ENCODE measurements at places on chromosomes 16 and 17.
A peak's percentile ranks its signal among the peaks of the same experiment; 100 is the strongest.

- no peak for DNase-seq
Measured at GRCh38 chr17:7739746-7740145, 22.2 kb downstream of the DNAH2 start.

DNA sequence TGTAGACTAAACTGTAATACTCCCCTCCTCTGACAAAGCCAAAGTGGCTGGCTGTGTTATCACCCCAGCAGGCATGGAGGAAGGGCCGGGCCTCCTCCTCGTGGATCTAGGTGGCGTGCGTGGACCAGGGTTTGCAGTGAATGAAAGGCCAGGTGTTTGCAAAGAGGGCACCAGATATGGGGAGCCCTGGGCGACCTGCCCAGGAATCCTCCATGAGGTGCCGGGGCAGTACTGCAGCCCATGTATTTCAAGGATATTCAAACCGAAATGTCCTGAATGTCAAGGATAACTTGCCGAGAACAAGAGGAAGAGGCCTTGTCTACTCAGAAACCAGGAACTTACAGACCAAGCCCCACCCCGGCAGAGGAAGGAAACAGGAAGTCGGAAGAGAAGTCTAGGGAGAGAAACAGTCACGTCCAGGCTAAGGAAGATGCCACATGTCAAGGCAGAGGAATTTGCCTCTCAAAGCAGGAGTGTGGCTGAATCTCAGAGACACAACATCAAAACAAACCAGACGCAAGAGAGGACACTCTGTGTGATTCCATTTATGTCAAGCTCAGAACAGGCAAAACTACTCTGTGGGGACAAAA is 13.7 kb upstream of the OSGIN1 start:
- DNase-seq = peak; percentile 5

DNA sequence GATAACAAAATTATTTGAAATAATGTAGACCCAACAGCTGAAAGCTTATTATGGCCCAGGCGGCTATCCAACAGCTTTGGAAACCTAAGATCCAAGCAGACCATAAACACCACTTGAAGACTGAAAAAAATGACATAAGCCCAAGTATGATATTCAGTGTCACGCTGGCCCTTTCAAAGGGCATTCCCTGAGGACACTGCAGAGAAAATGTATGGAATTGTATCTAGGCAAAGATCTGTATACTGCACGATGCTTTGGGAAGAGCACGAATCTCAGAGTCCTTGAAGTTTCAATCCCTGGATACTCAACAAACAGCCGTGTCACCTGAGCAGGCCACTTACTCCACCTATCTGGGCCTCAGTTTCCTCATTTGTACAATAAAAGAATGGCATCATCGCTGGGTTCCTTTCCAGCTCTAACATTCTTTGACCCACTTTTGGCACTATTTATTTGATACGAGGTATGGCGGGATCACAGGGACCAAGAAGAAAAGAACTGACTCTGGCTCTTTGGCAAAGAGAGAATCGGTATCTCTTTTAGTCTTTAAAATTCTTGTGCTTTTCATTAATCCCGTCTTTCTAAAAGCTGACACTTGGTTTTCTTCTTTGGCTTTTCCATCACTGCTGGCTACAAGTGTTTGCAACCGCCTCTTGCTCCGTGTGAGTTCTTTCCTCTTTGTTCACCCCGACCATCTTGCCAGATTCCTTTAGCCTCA is 1.2 kb downstream of the STAT5B start:
- DNase-seq = no peak

DNA sequence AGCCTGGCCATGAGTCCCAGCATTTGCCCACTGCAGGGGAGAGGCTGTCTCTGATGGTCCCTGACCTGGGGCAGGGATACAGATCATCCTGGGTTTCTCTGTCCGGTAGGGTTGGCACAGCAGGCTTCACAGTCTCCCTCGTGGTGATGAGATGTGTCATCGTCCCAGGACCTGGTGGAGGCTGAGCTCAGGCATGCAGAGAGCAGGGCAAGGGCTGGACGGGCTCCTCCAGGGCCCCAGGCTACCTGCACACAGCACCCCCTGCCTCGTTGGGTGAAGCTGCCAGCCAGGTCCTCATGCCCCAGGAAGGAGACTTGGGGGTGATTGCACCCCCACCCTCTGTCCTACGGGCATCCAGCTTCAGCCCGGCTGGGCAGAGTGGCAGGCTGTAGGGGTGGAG is 155.8 kb upstream of the GSE1 start:
- DNase-seq = no peak

GRCh38 chr17:45971698-45972141 is 27.3 kb upstream of the STH start:
- DNase-seq = no peak

DNA sequence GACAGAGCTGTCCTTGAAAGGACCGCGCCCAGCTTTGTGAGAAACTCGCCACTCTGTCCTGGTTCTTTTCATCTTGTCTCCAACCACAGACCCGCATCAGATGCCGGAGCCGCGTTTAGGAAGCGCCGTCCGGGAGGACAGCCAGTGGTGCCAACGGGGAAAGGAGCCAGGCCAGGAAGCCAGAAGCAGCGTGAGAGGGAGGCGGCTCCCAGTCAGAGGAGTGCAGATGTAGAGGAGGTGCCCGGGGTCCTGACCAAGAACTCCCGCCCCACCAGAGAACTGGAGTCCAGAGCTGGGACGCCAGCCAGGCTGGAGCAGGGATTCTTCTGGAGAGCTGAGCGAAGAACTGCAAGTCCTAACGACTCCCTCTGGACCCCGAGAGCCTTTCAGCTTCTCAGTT is 49.3 kb upstream of the TNRC6C start:
- DNase-seq = no peak

DNA sequence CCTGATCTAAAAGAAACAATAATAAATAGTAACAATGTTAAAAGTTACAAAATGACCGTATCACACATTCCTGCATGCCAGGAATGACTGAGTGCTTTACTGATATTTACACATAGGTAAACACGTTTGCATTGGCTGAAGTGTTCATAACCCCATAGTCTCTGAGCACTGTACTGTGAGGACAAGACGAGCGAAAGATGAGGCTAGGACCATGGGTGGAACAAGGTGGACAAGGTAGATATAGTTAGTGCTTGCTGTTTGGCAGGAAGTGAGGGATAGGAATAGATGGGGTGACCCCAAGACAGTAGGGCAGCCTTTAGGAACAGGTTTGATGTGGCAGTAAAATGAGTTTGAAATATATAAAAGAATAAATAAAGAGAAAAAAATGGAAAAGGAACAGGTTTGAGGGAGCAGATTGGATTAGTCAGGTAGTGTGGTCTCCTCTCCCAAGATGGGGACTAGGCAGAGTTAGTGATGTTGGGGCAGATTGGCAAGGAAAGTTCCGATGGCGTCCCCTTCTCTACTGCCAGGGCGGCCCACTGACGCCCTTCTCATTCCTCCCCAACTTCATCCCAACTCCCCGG is 452 bp upstream of the E2F4 start:
- no peak for DNase-seq

- no peak for DNase-seq
Measured at GRCh38 chr16:68636818-68637217, 8.3 kb upstream of the CDH3 start.

DNA sequence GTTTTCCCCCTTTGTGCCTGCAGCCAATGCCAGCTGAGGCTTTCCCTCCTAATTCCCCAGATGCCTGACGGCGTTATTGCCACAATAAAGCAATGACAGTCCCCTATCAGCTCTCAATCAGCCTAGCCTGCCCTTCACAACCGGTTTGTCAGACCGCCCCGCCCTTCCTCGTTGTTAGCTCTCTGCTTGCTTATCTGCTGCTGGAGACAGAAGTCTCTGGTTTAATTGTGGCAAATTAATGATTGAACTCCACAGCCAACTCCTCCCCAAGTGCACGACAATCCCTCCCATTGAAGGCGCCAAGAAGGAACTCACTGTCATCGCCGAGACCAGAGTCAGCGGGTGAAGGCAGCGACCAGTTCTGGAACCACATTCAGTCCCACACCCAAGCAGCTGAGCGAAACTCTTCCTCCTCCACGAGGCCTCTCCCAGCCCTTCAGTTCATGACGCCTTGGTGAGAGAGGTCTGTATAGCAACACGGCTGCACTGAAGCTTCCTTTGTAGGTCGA is 474.4 kb downstream of the SLC39A11 start:
- no peak for DNase-seq

- DNase-seq = no peak
Measured at GRCh38 chr17:20266806-20267458, 200.4 kb downstream of the LGALS9B start.

- DNase-seq = no peak
Measured at GRCh38 chr17:77770331-77771105, 188.0 kb upstream of the TNRC6C start.

- DNase-seq = no peak
Measured at GRCh38 chr17:12853921-12854320, 64.6 kb downstream of the ARHGAP44 start.

DNA sequence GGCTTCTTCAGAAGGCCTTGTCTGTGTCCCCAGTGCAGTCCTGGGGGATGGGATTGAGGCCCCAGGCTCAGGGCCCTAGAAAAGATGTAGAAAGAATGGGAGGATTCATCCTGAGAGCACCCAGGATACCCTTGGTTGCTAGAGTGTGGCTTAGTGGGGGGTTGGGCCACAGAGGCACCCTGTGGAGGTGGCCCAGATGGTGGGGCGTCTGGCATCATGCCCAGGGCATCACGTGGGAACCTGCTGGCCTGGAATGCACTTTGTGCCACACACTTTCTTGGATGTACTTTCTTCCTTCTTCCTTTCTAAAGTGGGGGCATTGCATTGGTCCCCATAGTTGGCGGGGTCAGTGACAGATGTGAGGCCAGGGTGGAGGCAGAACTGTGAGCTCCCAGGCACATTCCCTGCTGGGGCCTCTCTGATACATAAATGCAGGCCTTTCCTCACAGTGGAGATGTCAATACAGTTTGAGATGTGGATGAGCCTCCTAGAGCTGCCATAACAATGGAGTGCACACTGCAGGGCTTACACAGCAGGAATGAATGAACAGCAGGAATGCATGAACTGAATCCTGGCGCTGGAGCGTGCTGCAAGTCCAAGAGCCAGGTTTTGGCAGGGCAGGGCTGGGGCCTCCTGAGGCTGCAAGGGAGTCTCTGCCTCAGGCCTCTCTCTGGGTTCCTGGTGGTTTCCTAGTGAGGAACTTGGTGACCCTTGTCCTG is 43.3 kb downstream of the MGAT5B start:
- no peak for DNase-seq

DNA sequence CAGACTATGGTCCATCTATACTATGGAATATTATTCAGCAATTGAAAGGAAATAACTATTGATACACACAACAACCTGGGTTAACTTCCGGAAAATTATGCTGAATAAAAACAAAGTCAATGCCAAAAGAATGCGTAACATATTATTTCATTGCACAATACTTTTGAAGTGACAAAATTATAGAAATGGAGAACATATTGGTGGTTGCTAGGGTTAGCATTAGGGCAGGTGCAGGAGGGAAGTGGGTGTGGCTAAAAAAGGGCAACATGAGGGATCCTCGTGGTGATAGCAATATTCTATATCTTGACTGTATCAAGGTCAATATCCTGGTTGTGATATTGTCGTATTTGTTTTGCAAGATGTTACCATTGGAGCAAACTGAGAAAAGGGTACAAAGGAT is 34.9 kb downstream of the PIK3R5 start:
- DNase-seq = no peak

- DNase-seq = no peak
Measured at GRCh38 chr17:47894498-47895346, 1.3 kb upstream of the SP2 start.

- DNase-seq = no peak
Measured at GRCh38 chr16:73042807-73043206, 5.1 kb downstream of the ZFHX3 start.

GRCh38 chr16:74748616-74749026 is 26.0 kb downstream of the FA2H start:
- no peak for DNase-seq

DNA sequence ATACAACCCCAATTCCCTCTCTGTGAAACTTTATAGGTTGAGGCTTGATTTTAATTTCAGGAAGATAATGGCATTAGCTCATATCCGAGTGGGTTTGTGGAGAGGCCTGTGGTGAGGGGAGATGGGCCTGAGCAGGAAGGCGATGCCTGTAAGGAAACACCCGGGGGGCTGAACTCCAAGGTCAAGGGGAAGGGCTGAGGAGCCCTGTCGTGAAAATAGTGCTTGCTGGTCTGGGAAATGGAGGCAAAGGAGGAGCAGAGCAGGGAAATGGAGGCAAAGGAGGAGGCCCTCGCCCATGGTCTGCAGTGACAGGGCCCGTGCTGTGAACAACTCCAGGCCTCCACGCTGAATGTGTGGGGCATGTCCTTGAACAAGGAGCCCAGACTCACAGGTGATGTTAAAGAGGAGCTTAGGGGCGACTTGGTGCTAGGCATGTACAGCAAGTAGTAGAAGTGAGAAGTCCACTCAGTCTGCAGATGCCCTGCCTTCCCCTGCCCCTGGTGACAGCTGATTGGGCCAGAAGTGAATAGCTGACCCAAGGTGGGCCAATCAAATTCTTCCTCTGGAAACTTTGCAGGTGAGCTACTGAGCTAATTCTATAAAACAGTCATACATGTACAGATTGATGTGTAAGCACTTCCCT is 38.1 kb downstream of the MRPS23 start:
- no peak for DNase-seq

DNA sequence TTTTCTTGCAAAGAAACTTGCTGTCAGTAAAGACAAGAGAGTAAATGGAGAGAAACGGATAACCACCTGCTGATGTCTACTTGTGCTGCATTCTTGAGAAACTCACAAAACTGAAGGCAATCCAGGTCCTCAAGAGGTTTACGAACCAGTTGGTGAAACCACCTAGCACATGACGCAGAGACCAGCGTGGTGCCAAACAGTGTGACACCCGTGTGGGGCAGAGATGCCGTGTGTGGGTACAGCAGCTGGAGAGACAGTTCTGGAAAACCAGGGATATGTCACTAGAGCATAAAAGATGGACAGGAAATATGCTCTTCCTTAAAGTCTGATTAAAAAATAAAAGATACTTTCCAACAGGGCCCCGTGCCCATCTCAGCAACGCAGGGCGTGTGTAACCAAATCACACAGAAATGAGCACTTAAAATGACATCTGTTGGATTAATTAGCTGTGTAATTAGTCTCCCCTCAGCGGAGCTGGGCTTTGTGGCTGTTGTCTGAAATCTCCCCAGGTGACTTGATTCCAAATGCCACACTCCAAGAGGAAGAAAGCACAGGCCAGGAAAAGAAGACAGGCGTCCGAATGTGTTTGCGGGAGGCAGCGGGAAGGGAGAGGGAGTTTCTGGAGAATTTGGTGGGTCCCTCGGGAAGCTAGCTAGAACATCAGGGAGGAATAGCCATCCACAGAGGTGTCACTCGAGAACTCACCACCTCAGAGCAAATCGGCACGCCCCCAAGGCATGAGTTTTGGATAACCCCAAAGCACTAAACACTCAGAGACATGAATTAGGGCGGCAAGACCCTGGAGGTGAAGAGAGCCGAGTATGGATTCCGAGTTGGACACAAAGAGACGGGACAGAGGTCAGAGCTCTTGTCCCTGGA is 109.8 kb downstream of the ZFHX3 start:
- DNase-seq = no peak

- no peak for DNase-seq
Measured at GRCh38 chr17:56710986-56711385, 117.5 kb downstream of the NOG start.

GRCh38 chr16:22727285-22728166 is 86.4 kb upstream of the HS3ST2 start:
- DNase-seq = no peak

Measured in GF-D8 (cell line).